ENCODE measurements at places on chromosomes 11 and 22. TPM values are rescaled to one million over a fixed set of nuclear protein-coding genes. Genes with fewer than 3 reads are reported as not detected.

GRCh38 chr22:41446639-41447434, at the start of gene TOB2:
Gene TOB2 (minus strand): TSS chr22:41446801. CDS start chr22:41437345, 9,456 bp downstream.
- H3K4me1 ChIP-seq: peaks cover 18% of the 10 kb centered on the region
- no peaks in the 10 kb centered on the region for H3K27me3 ChIP-seq
- peak within 1 kb of the TSS; percentile 71 for H3K4me3 ChIP-seq
- H3K36me3 ChIP-seq: no peaks in the 10 kb centered on the region
- peak; percentile 93 for DNase-seq
- H3K27ac ChIP-seq: peak within 1 kb of the TSS; percentile 87

AQP11 gene
- total RNA-seq: 0.35 TPM

- peak overlapping the region; percentile 93 for H3K27ac ChIP-seq
- H3K4me1 ChIP-seq: peaks cover 62% of the 10 kb centered on the region
- peak overlapping the region; percentile 85 for H3K4me3 ChIP-seq
- peaks cover 28% of the 10 kb centered on the region for H3K36me3 ChIP-seq
- no peaks in the 10 kb centered on the region for H3K27me3 ChIP-seq
- DNase-seq: peak; percentile 24
These were observed 1.1 kb downstream of the TAF1D start for GRCh38 chr11:93740031-93740729.

GRCh38 chr11:45610627-45611026, 54.8 kb downstream of the CHST1 start:
- no peak overlapping the region for H3K4me3 ChIP-seq
- no peaks in the 10 kb centered on the region for H3K36me3 ChIP-seq
- H3K27me3 ChIP-seq: no peaks in the 10 kb centered on the region
- H3K27ac ChIP-seq: no peak overlapping the region

GPR83 gene
- not detected for total RNA-seq

- no peaks in the 10 kb centered on the region for H3K27me3 ChIP-seq
- peak overlapping the region; percentile 85 for H3K4me3 ChIP-seq
- peaks cover 18% of the 10 kb centered on the region for H3K36me3 ChIP-seq
- H3K27ac ChIP-seq: peak overlapping the region; percentile 93
These were observed 382 bp downstream of the C11orf54 start for GRCh38 chr11:93741882-93742226.

DNA sequence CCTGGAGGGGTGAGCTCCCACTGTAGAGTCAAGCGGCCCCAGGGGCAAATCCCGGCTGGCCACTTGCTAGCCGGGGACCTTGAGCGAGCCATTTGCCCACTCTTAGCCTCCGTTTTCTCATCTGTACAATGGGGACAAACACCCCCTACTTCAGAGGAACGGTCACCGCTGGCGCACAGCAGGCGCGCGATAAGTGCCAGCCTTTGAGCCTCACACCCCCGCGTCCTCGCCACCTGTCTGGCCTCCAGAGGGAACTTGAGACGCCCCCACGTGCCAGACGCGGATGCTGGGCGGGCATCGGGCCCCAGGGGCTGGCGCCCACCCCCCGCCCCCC, 72.6 kb upstream of the TCF20 start:
- no peaks in the 10 kb centered on the region for H3K36me3 ChIP-seq
- DNase-seq: no peak
- H3K27ac ChIP-seq: no peak overlapping the region
- H3K27me3 ChIP-seq: no peaks in the 10 kb centered on the region
- peaks cover 9% of the 10 kb centered on the region for H3K4me1 ChIP-seq
- no peak overlapping the region for H3K4me3 ChIP-seq

GRCh38 chr22:32199341-32199740, 5.5 kb downstream of the RFPL2 start:
- H3K36me3 ChIP-seq: no peaks in the 10 kb centered on the region
- no peak for DNase-seq
- no peak overlapping the region for H3K4me3 ChIP-seq
- H3K4me1 ChIP-seq: peaks cover 45% of the 10 kb centered on the region
- no peaks in the 10 kb centered on the region for H3K27me3 ChIP-seq
- H3K27ac ChIP-seq: no peak overlapping the region

DNA sequence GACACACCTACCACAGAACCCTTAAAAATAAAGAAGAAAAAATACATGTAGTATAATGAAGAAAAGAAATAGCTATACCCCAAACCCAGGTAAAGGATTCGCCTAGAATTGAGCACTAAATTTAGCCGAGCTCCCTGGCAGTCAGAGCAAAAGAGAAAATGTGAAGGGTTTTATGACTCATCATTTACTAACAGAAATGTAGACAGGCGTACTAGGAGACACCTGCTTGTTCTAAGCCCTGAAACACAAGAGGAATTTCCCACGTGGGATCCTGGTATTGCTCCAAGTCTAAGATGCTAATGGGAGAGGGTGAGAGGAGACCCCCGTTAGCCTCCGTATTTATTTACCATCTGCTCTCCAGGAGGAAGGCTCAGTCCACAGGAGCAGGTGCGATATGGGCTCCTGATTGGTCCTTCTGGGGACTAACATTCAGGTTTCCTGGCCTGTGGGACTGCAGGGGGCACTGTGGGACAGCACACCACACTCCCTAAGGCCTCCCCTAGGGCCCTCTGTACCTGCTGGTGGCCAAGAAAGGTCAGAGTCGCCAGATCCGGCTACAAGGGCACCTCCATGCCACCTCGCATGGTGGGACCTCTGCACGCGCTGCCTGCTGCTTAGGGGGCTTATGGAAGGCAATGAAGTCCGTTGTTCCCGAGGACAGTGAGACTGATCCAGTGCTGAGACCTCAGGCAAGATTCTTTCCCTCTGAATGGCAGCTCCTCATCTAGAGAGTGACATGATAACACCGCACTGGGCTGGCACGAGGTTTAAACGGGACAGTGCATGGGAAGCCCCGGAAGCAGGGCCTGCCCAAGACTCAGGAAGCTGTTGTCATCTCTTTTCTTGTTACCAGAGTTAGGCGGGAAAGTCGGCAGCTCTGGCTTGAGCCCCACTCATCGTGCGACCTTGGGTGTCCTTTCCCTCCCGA, 25.8 kb downstream of the KCNC1 start:
- no peaks in the 10 kb centered on the region for H3K36me3 ChIP-seq
- no peak for DNase-seq
- H3K27me3 ChIP-seq: no peaks in the 10 kb centered on the region
- H3K4me3 ChIP-seq: no peak overlapping the region
- H3K4me1 ChIP-seq: no peaks in the 10 kb centered on the region

TOB2 gene
- 38.7 TPM for total RNA-seq

- H3K27me3 ChIP-seq: no peaks in the 10 kb centered on the region
- no peak overlapping the region for H3K4me3 ChIP-seq
- H3K27ac ChIP-seq: no peak overlapping the region
- H3K36me3 ChIP-seq: no peaks in the 10 kb centered on the region
- DNase-seq: no peak
- no peaks in the 10 kb centered on the region for H3K4me1 ChIP-seq
These were observed 7.3 kb upstream of the KCNJ1 start for GRCh38 chr11:128874427-128874826.
